Parietal lobe (tissue), 2 donors: ENCODE measurements at places on chromosomes 4 and X. TPM values are rescaled to one million over a fixed set of nuclear protein-coding genes. Genes with fewer than 3 reads are reported as not detected.

Gene PRSS12
- 88.3 TPM for total RNA-seq

Gene WNK3
- 61.3 TPM for total RNA-seq

Gene TECRL
- 0.31 TPM for total RNA-seq

Gene CHRDL1
- 36.9 TPM for total RNA-seq
